CD4-positive, alpha-beta memory T cell (primary cell): ENCODE measurements at places on chromosomes 7 and 10. TPM values are rescaled to one million over a fixed set of nuclear protein-coding genes. Genes with fewer than 3 reads are reported as not detected.
A peak's percentile ranks its signal among the peaks of the same experiment; 100 is the strongest.

DNA sequence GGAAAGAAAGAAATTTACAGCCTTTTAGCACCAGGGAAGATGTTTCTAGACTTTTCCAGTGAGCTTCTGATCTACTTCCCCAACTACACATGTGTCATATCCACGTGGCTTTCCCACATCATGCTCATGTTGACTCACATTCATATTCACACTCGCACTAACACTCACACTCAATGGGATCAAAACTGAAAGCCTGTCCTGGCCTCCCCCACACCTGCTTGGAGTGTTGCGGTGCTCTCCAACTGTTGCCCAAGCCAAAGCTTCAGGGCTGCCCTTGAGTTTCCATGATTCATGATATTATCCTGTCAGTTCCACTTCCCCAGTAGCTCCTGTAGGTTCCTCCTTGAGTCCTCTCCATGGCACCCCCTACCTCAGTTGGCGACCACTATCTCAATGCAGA, 444.4 kb downstream of the GATA3 start:
- H3K36me3 ChIP-seq, result no peaks in the 10 kb centered on the region
- no peak overlapping the region for H3K27ac ChIP-seq
- H3K4me1 ChIP-seq, result no peaks in the 10 kb centered on the region
- DNase-seq, result no peak
- no peak overlapping the region for H3K4me3 ChIP-seq
- H3K27me3 ChIP-seq, result no peaks in the 10 kb centered on the region

DNA sequence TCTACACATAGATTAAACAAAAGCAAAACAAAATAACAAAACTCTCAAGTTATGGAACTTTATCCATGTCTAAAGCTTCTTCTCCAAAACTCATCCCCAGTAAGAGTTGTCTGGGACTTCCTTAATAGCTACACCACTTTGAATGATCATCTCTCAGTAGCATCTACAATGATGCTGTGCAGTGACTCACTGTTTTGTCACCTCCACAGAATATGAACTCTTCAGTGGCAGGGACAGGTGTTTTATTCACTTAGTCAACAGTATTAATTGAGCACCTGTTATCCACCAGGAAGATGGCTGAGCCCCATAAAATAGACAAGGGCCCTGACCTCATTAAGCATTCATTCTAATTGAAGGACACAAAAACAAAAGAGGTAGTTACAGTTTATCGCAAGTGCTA, 350.7 kb downstream of the ELMO1 start:
- peaks cover 9% of the 10 kb centered on the region for H3K36me3 ChIP-seq
- H3K27ac ChIP-seq, result no peak overlapping the region
- no peak overlapping the region for H3K4me3 ChIP-seq
- H3K4me1 ChIP-seq, result no peaks in the 10 kb centered on the region

GRCh38 chr7:48481235-48481634, 310.0 kb downstream of the ABCA13 start:
- no peaks in the 10 kb centered on the region for H3K27me3 ChIP-seq
- no peak overlapping the region for H3K27ac ChIP-seq
- no peak for DNase-seq
- no peaks in the 10 kb centered on the region for H3K4me1 ChIP-seq
- H3K36me3 ChIP-seq, result no peaks in the 10 kb centered on the region

GRCh38 chr7:105097619-105098018, 83.6 kb downstream of the KMT2E start:
- no peak for DNase-seq
- H3K4me3 ChIP-seq, result no peak overlapping the region
- no peaks in the 10 kb centered on the region for H3K27me3 ChIP-seq
- peaks cover 6% of the 10 kb centered on the region for H3K36me3 ChIP-seq
- H3K27ac ChIP-seq, result no peak overlapping the region
- peaks cover 25% of the 10 kb centered on the region for H3K4me1 ChIP-seq

- H3K4me3 ChIP-seq, result no peak overlapping the region
- DNase-seq, result no peak
These were observed 343.9 kb upstream of the LRGUK start for GRCh38 chr7:133783276-133783675.

DPP6 gene
- total RNA-seq, result not detected

DNA sequence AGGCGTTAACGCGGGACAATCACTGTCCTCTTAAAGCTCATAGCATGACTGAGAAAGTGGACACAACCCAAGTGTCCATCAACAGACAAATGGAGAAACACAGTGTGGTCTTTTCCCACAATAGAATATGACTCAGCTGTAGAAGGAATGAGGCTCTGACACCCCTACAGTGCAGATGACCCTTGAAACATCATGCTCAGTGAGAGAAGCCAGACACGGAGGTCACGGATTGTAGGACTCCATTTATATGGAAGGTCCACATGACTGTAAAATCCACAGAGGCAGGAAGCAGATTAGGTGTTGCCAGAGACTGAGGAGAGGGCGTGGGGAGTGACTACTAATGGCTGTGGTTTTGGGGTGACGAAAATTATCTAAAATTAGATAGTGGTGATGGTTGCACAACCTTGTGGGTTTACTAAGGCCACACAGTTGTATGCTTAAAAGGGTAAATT, 6.1 kb upstream of the NCAPG2 start:
- peak; percentile 12 for DNase-seq
- no peaks in the 10 kb centered on the region for H3K27me3 ChIP-seq
- peaks cover 11% of the 10 kb centered on the region for H3K4me1 ChIP-seq
- no peak overlapping the region for H3K27ac ChIP-seq

- no peak for DNase-seq
- peaks cover 22% of the 10 kb centered on the region for H3K36me3 ChIP-seq
- no peaks in the 10 kb centered on the region for H3K27me3 ChIP-seq
- peaks cover 1% of the 10 kb centered on the region for H3K4me1 ChIP-seq
These were observed 5.7 kb upstream of the MSS51 start for GRCh38 chr10:73439055-73439454.

DNA sequence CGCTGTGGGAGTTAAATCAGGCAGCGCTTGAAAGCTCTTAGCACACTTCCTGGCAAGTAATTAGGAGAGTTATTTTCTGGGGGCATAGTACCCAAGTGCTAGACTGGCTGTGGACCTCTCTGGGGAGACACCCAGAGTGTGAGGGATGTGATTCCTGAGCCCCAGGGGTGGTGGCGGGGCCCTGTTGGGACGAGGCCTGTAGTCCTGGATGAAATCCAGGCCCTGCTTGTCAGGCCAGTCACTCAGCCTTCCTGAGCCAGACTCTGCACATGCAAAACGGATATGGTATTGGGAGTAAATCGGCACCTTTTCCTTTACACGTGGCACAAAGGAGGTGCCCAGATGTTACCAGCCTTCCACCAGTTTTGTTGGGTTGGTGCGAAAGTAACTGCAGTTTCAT, 31.2 kb downstream of the TRRAP start:
- no peaks in the 10 kb centered on the region for H3K27me3 ChIP-seq
- no peak overlapping the region for H3K27ac ChIP-seq
- H3K36me3 ChIP-seq, result peaks cover 72% of the 10 kb centered on the region
- no peak for DNase-seq
- no peak overlapping the region for H3K4me3 ChIP-seq
- H3K4me1 ChIP-seq, result no peaks in the 10 kb centered on the region

- no peaks in the 10 kb centered on the region for H3K4me1 ChIP-seq
- no peak for DNase-seq
- no peaks in the 10 kb centered on the region for H3K36me3 ChIP-seq
- no peaks in the 10 kb centered on the region for H3K27me3 ChIP-seq
These were observed 122.6 kb downstream of the MYL10 start for GRCh38 chr7:101506531-101506930.

- no peaks in the 10 kb centered on the region for H3K27me3 ChIP-seq
- no peaks in the 10 kb centered on the region for H3K36me3 ChIP-seq
- peaks cover 8% of the 10 kb centered on the region for H3K4me1 ChIP-seq
- no peak overlapping the region for H3K27ac ChIP-seq
- H3K4me3 ChIP-seq, result no peak overlapping the region
These were observed 43.4 kb downstream of the GRID2IP start for GRCh38 chr7:6507906-6508305.

- H3K27me3 ChIP-seq, result no peaks in the 10 kb centered on the region
- H3K27ac ChIP-seq, result no peak overlapping the region
- no peak overlapping the region for H3K4me3 ChIP-seq
- no peaks in the 10 kb centered on the region for H3K36me3 ChIP-seq
- no peaks in the 10 kb centered on the region for H3K4me1 ChIP-seq
These were observed 156.8 kb upstream of the NFE2L3 start for GRCh38 chr7:25995216-25995615.

- H3K4me3 ChIP-seq, result no peak overlapping the region
- H3K27ac ChIP-seq, result no peak overlapping the region
- H3K27me3 ChIP-seq, result peaks cover 48% of the 10 kb centered on the region
- no peaks in the 10 kb centered on the region for H3K4me1 ChIP-seq
- H3K36me3 ChIP-seq, result no peaks in the 10 kb centered on the region
These were observed 7.1 kb upstream of the TBX20 start for GRCh38 chr7:35261041-35261440.

GALNT17 gene
- not detected for total RNA-seq
